ENCODE measurements at places on chromosomes 3 and 15.

- no peak for DNase-seq
Measured at GRCh38 chr3:160473221-160473620, 23.6 kb upstream of the TRIM59 start.

DNA sequence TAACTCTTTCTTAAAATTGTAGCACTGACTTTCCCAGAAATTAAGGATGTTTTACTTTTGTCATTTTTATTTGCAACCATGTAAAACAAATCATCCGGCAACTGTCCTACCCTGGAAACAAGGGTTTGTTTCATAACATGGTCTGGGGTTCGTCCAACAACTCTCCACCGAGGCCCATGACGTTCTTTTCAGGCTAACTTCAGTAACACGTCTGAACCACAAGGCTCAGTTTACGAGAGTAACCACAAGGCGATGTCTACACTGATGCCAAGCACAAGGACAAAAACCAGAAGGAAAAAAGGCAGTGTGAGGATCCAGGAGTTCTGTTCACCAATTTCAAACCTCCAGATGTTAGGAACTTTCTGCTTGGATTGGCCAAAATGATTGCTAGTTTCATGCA lies 546.1 kb downstream of the NTRK3 start:
- DNase-seq: peak; percentile 50

DNA sequence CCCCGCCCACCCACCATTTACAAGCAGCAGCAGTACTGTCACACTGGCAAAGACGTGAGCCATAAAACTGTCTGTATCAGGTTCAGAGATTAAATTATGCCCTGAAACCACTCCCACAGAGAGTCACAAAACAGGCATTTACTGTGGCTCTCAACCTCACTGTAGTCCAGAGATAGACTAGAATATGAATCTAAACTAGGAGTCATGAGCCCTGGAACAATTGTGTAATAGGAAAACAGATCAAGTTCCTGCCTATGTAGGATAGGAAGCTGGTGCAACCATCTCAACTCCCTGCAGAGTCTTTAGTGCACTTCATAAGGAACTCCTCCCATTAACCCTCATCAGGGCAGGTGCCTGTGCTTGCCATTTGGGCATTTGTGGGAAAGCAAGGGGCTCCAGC lies 61.7 kb downstream of the FAM227B start:
- no peak for DNase-seq

DNA sequence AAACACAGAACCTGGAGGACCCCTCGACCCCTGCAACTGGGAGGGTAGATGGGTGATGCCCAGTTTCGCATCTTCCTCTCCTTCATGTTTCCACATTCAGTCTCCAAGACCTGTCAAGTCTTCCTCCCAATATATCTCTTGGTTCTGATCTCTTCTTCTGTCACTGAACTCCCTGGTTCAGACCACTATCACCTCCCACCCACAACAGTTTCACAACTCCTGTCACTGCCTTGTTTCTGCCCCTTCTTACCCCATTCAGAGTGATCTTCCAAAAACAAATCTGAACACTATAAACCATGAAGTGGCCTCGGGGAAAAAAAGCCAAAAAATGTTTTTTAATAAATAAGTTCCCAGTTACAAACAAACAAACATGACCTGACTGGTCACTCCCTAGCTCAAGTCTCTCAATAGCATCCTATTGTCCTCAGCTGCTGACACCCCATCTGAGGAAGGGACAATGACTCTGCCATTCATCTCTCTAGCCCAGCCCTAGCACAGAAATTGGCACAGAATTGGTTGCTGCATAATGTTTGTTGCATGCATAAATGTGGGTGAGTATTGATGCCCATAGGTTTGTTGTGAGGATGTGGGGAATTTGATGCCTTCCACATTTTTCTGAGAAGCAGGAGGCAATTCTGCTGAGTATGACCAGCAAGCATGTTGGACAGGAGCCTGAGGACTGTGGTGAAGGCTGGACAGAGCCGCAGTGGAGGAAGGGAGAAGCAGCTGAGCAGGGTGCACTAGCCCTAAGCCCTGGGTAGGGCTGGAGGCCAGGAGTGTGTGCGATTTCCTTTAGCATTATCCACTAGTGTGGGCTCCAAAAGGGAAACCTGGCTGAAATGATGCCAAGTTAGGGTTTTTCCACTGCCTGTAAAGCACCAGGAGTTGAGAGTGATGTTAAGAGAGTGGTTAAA lies 12.2 kb upstream of the XYLB start:
- DNase-seq: no peak

GRCh38 chr15:84727429-84727828 lies 11.5 kb upstream of the SEC11A start:
- DNase-seq: no peak

GRCh38 chr3:74500257-74500656 lies 114.2 kb downstream of the CNTN3 start:
- no peak for DNase-seq

DNA sequence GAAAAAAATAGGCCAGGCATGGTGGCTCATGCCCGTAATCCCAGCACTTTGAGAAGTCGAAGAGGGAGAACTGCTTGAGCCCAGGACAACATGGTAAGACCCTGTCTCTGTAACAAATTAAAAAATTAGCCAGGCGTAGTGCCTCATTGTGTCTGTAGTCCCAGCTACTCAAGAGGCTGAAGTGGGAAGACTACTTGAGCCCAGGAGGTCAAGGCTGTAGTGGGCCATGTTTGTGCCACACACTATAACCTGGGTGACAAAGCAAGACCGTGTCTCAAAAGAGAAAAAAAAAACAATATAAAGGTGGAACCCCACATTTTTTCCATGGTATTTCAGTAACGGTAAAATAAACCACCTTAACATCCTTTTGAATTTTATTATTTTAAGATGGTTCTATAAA lies 69.9 kb downstream of the DENND4A start:
- DNase-seq: no peak

DNA sequence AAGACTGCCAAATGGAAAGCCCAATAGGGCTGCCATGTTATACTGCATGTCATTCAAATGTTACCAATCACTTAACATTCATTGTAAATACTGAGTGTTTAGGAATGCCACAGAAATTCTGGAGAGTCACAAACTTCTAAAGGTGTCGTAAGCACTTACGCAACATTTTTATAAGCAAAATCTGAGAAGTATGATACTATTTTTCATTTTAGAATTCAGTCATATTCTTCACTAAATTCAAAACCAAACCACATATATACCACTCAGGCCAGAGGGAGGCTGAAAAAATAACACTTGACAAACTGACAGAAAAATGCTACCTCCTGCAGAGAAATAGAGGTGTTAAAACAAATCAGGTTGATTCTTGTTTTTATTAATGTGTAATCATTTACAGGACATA lies 89.8 kb downstream of the THBS1 start:
- no peak for DNase-seq

DNA sequence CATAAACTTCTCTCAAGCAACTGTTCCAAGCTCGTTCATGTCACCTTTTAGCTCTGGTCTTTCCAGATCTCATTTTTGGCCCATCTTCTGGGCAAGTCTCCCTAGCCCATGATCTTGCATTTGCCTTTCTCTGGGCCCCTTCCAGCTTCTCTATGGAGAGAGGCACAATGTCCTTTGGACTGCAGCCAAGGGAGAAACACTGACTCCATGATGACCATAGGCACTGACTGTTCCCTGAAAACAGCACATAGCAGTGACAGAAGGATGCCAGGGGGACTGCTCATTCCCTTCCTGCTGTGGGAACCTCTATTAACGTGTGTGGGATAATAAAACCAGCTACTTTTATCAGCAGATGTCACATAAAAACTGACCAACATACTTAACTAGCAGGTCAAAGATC lies 60.3 kb downstream of the STRIT1 start:
- DNase-seq: peak; percentile 85

DNA sequence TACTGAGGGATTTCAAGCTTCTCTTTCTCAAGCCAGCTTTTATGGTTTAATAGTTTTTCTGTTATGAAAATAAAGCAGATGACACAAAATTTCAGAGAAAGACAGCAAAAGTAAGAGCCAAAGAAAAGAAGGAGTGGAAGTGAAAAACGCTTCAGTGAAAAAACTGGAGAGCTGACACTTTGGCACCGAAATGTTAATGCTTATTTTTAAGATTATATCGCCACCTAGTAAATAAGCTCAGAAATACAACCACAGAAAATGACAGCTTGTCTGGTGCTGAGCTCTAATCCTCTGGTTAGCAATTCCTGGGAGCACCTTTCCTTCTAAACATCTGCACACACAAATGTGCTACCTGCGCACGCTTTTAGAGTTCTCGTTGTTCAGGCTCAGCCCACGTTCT lies 101.6 kb downstream of the ZPLD1 start:
- DNase-seq: no peak

DNA sequence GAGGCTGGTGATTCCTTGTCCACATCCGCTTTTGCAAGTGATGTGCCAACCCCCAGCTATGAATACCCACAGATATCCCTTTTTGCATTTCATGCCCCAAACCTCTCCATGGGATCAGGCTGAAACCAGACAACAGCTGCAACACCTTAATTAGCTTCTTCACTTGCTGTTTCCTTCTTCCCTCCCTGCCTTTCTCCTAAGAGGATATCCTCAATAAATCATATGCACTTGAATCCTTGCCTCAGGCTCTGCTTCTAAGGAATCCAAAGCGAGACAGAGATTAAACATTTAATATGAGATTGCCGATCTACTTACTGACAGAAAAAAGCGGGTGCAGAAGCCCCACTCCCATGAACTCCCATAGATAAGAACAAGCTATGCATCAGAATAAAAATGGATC lies 138.1 kb downstream of the CNTN6 start:
- no peak for DNase-seq

- no peak for DNase-seq
Measured at GRCh38 chr3:153311541-153311940, 149.5 kb downstream of the RAP2B start.

- no peak for DNase-seq
Measured at GRCh38 chr3:121951291-121951919, 57.2 kb downstream of the SLC15A2 start.

- no peak for DNase-seq
Measured at GRCh38 chr3:192062186-192062585, 601.2 kb downstream of the PYDC2 start.

- DNase-seq: no peak
Measured at GRCh38 chr15:100515758-100516157, 13.0 kb downstream of the CERS3 start.

DNA sequence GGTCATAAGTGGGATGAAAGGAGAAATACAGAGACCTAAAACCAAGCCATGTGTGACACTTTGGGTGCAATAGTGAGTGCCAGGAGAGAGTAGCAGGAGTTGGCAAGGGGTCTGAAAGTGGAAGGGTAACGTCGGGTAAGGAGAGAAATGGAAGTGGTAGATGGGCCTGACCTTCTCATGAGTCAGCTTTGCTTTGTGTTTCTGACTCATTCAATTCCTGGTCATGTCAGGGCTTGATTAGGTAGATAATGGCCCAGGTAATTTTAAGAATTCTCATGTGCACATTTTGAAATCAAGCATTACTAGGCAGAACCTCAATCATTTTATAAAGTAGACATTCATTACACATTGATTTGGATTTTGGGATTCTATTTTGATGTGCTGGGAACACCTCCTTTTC lies 262.5 kb downstream of the SOX2 start:
- no peak for DNase-seq

- no peak for DNase-seq
Measured at GRCh38 chr3:5095886-5096285, 26.2 kb upstream of the ARL8B start.

DNA sequence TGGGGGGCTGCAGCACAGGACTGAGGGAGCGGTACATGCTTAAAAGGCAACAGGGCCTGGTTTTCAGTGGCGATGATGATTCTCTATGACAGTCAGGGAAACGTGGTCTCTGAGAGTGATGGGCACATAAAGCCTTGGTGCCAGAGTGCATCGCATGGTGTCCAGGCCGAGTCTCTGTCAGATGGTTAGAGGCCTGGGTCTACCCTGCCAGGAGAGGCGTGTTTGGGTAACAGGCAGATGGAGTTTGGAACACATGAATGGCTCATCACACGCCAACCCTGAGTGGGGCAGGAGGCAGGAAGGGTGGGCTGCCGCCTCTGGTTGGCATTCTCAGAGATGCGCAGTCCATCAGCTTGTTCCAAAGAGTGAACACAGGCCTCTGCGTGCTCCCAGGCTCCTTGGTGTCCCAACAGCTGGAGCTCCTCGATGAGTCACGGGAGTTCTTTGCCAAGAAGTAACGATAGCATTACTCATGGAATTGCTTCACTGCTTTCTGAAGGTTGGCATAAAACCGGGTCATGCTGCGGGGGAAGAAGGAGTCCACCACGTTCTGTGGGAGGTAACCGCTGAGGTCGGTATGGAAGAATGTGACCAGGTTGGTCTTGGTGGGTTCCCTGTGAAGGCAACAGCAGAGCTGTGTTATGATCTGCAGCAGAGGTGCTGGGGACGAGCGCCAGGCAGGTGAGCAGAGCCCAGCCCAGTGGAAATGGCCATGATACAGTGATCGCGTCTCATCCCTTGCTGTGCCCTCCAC lies 11.0 kb downstream of the STARD5 start:
- peak; percentile 92 for DNase-seq

GRCh38 chr3:60579734-60580133 lies 671.5 kb downstream of the FHIT start:
- no peak for DNase-seq

GRCh38 chr3:26715431-26715830 lies 92.9 kb downstream of the LRRC3B start:
- DNase-seq: no peak

- no peak for DNase-seq
Measured at GRCh38 chr15:101488300-101489164, 975 bp downstream of the PCSK6 start.

DNA sequence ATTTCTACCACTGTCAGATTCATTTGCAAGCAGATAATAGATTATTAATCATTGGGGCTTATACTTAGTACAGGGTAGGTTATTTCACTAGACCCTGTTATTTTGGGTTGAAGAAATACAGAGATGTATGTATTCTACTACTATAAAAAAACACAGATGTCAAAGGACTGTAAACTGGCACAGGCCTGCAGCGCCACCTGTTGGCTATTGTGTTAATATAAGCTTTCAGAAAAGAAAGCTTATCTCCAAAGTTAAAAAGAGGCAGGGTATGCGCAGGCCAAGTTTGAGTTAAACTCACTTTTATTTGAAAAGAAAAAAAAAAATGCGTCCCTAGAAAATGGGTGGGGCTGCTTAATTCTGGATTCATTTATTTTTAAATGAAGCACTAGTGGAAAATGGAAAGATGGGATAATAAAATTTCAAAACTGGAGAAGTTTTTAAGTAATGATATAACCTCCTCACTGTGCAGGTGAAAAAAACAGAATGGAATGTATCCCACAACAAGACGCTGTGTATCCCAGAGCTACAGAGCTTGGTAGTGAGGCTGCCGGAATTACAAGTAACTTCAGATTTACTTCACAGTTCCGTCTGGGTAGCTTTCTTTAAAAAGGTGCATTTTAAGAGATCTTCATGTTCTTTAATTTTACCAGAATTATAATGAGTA lies 407.2 kb upstream of the TGFBR2 start:
- peak; percentile 72 for DNase-seq

Measured in tibial artery (tissue), 4 donors.